Stimulated activated CD8-positive, alpha-beta memory T cell treated with anti-CD3 and anti-CD28 coated beads, Interleukin-7, amount 100 ng/mL, for 4 hours (primary cell): ENCODE measurements at places on chromosomes 2 and 18.

- no peak for DNase-seq
These were observed 76.4 kb downstream of the ZSWIM2 start for GRCh38 chr2:186772579-186772978.

- no peak for DNase-seq
These were observed 125.0 kb downstream of the CACNB4 start for GRCh38 chr2:151973901-151974199.

DNA sequence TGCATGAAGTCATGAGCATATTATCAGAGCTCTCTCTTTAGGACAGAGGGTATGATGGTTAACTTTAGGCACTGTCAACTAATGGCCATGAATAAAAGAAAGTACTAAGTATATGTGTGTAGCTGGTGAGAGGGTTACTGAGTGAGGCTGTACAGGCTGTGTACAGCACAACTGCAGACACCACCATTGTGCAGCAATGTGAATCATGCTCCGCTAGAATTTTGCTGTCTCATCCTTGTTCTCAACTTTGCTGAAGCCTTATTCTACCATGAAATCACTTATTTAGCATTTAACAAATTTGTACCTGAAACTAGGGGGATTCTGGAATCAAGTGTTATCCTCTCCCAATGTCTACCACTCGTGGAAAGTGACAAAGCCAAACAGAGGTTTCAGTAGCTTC is 414.9 kb downstream of the PLCL1 start:
- DNase-seq = no peak

GRCh38 chr2:172562298-172562697 is 6.4 kb downstream of the PDK1 start:
- DNase-seq = no peak

DNA sequence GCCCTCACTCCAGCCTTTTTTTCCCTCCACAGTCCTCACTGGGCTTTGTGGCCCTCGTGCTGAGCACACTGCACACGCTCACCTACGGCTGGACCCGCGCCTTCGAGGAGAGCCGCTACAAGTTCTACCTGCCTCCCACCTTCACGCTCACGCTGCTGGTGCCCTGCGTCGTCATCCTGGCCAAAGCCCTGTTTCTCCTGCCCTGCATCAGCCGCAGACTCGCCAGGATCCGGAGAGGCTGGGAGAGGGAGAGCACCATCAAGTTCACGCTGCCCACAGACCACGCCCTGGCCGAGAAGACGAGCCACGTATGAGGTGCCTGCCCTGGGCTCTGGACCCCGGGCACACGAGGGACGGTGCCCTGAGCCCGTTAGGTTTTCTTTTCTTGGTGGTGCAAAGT is 39.4 kb downstream of the STEAP3 start:
- DNase-seq = no peak

- DNase-seq = no peak
These were observed 713.9 kb downstream of the CPS1 start for GRCh38 chr2:211270257-211270656.

DNA sequence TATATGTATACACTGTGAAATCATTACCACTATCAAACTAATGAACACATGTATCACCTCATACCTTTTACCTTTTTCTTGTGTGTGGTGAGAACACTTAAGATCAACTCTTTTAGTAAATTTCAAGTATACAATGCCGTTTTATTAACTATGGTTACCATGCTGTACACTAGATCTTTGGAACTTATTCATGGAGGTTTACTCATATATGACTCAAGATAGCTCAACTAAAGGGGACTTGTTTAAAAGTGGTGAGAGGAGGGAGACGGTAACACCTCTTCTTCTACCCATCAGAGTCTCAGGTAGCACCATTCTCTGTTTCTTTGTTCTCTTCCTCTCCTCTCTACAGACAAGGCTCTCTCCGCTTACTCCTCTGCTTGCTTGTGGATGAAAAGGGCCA is 36.1 kb upstream of the TMEM178A start:
- DNase-seq = no peak

- no peak for DNase-seq
These were observed 58.9 kb downstream of the FAM168B start for GRCh38 chr2:131034122-131035051.

GRCh38 chr18:36297417-36298125 is at the start of gene FHOD3:
TSS of gene FHOD3 (plus strand) at chr18:36297713. CDS start at chr18:36297836, 123 bp downstream.
- DNase-seq = no peak

GRCh38 chr18:335733-336132 is 67.9 kb upstream of the THOC1 start:
- DNase-seq = no peak

GRCh38 chr2:209340522-209340921 is 83.3 kb upstream of the MAP2 start:
- no peak for DNase-seq

DNA sequence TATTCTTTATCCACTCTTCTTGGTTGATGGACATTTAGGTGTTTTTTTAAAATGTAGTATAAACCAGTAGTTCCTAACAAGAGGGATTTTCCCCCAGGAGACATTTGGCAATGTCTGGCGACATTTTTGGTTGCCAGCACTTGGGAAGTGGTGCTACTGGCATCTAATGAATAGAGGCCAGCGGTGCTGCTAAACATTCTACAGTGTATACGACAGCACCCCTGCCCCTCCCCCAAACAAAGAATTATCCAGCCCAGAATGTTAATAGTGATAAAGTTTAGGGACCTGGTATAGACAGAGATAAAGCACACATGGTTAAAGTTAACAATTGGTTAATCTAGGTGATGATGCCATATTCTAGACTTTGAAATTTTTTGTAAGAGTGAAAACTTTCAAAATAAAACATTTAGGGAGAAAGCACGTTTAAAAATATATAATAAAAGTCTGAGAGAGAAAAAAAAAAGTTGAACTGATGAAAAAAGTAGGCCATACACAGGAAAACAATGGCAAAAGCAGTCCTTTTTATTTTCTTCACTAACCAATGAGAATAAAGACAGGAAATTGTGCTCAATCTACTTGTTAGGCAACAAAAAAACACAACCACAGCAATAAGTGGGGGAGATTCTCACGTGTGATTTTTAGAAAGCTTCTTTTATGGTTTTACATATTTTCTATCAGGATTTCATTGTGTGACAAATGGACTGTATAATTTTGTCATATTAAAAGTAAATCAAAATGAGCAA is 14.8 kb downstream of the FBXO48 start:
- DNase-seq = no peak

GRCh38 chr2:209960045-209960444 is 42.4 kb upstream of the RPE start:
- no peak for DNase-seq

GRCh38 chr18:55544014-55544413 is 44.0 kb downstream of the TCF4 start:
- no peak for DNase-seq

DNA sequence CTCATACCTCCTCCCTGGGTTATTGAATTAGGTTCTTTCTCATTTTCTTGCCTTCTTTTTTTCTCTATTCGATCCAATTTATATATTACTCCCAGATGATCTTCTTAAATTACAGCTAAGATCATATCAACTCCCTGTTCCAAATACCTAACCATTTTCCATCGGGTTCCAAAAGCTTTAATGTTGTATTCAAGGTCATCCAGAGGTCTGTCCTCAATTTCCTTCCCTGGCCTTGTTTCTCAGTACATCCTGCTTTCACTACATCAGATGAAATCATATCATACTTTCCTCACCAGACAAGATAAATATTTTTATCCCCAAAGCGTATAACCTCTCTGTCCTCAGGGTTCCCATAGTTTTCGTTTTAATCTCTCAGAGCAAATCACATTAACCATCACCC is 36.3 kb upstream of the GREB1L start:
- no peak for DNase-seq

- no peak for DNase-seq
These were observed 440.6 kb downstream of the FBXO15 start for GRCh38 chr18:73707035-73707434.

DNA sequence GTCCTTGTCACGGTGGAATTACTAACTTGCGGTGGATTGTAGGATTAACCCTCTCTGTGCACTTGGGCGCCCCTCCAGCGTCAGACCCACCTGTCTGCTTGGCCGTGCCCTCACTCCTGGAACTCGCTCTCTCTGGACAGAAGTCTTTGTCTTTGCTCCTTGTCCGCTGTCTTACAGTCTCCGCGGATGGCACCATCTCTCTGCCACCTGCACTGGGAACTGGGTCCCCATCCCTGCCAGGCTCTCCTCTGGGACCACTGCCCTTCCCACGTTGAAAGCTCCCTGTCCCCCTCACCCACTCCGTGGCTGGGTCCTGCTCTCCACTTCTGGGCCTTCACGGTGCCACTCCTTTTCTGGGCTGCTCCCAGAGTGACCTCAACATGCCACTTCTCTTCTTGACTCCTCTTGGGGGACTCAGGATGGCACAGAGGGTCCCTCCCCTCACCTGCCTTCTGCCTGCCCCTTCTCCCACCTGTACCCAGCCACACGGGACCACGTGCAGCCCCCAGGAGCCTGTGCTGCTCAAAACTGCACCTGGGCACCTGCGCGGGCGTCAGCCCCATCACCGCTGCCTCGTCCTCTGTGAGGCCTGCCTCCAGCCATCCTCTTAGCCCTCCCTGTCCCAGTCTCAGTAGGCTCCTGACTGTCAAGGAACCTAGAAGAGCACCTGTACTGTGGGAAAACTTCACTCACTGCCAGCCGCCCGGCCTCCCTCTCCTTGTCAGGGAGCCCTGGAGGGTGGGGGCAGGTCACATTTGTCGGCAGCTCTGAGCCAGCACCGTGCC is 11.1 kb downstream of the CNDP2 start:
- no peak for DNase-seq
